Cerebellar cortex (tissue), 1 donor: ENCODE measurements at places on chromosomes 6 and 20.
A peak's percentile ranks its signal among the peaks of the same experiment; 100 is the strongest.

DNA sequence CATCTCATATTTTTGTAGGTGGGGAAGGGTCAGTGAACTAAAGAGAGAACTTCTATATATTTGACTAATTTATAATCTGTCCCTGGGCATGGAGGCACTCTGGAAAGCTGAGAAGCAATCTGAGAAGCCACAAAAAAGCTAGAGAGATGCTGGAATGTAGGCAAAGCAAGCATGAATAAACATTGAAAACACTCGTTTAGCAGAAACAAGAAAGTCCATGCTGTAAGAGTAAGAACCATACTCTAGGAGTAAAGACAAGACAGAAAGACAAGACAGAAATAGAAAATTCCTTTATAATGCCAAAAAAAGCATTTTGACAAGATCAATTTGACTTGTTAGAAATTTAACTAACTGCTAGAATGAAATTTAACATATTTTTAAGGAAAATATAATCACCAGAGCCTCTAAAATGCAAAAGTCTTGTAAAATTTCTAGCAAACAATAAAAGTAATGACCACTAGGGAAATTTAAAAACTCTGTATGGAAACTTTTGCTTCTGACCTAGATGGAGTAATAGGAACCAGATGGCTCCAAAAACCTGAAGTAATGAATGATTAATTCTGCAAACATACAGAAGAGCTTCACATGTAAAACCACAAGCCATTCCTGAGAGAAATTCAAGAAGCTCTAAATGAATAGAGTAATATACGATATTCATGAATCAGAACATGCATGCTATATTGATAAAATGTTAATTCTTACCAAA is 625.7 kb upstream of the PTCHD4 start:
- DNase-seq = no peak

DNA sequence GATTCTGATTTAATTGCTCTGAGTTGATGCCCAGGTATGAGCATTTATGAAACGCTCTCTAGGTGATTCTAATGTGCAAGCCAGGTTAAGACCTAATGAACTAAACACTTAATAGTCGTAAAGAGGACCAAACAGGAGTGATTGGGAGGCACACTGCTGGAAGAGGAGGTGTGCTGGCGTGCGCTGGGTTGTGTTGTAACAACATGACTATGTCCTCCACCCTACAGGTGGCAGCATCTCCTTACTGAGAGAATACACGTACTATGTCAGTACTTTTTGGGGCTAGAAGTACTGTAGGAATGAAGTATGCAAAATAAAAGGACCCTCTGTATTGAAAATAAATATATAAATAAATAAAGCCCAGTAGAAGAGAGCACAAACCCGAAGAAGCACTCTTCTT is 11.9 kb downstream of the C6orf89 start:
- no peak for DNase-seq

- no peak for DNase-seq
Observed at GRCh38 chr6:85641522-85641896, 1.2 kb downstream of the SYNCRIP start.

DNA sequence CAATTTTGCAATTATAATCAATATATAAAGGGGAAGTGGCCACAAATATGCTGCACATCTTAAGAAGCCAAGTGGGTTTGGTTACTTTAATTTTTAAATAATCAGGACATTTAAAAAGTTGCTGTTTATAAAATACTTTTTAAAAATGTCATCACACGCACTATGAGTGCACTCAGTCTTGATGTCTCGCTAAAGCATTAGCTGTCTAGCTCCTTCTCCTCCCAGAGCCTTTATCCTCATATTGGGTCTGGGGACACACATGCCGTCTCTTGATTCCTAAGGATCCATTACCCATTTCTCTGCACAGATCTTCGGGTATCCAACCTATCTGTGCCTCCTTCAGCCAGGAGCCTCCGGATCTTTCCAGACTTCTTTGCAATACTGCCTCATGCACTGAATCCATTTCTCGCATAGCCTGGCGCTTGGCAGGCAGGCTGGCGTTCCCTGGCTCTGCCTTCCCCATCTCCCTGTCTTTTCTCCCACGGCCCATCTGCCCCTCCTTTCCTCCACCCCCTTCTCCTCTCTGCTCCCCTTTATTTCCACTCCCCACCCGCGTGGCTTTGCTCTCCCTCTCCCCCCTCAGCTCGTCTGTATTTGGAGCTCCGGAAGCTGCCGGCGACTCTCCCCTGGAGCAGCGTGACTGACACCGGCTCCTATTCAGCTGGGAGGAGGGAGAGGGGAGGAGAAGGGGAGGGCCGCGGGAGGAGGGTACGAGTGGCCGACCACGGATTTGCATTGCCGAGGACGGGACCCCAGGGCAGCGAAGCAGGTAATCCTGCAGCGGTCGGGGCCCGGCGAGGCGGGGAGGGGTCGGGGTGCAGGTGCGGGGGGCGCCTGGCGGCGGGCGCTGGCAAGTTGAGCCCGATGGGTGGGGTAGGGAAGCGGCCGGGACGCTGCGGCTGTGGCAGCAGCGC is at the start of gene CAP2:
TSS of gene CAP2 (plus strand) at position 618 of the 914 bp plus-strand sequence. CDS start 27,961 bp downstream, outside the sequence.
- DNase-seq = peak; percentile 92

DNA sequence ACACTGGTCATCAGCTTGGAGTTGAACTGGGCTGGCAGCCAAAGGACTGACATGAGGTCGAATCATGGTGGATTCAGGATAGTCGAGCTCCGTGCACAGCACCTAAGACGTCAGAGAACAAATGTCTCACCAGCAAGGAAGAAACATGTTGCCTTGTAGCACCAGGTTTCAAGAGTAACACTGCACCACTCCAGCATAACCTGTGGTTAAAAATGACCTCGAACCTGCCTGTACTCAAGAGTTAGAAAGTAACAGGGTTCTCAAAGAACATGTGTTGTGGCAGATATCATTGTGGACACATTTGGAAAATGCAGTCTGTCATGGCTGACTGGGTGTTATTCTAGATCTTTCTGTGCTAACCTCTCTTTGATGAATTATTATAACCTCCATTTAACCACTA is 511.6 kb downstream of the CDH26 start:
- no peak for DNase-seq

DNA sequence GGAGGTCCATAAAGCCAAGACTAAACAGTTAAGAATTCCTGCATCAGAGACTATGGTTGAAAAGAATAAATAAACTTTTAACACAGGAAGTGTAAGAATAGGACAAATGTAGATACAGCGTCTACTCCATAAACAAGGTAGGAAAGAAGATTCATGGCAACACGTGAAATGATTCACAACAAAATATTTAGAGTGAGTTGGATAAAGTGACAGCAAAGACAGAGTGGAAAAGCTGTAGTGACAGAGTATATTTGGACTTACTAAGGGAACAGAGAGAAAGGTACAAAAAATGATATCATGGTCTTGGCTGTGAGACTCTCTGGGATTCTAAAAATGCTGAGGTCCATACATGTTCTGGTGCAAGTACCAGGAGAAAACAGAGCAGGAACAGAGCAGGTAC is 21.9 kb upstream of the KIAA0408 start:
- DNase-seq = no peak

DNA sequence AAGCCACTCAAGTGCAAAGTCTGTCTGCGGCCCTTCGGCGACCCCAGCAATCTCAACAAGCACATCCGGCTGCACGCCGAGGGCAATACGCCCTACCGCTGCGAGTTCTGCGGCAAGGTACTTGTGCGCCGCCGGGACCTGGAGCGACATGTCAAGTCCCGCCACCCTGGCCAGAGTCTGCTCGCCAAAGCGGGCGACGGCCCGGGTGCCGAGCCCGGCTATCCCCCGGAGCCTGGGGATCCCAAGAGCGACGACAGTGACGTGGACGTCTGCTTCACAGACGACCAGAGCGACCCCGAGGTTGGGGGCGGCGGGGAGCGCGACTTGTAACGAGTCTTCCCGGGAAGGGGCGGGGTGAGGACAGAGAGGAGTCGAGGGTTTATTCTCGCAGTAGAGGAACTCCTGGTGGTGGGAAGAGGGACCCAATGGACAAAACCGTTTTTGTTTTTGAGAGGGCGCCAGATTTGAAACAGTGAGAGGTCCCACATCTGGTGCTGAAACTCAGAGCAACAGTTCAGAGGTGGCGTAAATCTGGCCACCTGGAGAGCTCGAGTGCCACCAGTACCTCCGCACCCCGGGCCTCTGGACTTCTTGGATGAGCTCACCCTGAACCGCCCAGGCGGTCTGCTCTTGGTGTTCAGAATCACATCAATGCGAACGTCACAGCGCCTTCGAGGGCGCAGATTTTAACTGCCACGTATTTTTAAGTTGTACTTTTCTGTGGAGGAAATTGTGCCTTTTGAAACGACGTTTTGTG is 8.0 kb downstream of the PRDM13 start:
- DNase-seq = peak; percentile 31

- DNase-seq = no peak
Observed at GRCh38 chr6:121856296-121856695, 420.9 kb downstream of the GJA1 start.
